ENCODE measurements at places on chromosomes 6 and 20. TPM values are rescaled to one million over a fixed set of nuclear protein-coding genes. Genes with fewer than 3 reads are reported as not detected.

The FAM83C gene
- not detected for total RNA-seq

The OR11A1 gene
- total RNA-seq = not detected

The ENPP3 gene
- total RNA-seq = 2.3 TPM

The ACTL10 gene
- total RNA-seq = 0.39 TPM

The AFG1L gene
- 21.2 TPM for total RNA-seq

The HFE gene
- total RNA-seq = 8.5 TPM

The HSPA12B gene
- 3.7 TPM for total RNA-seq

The NFKBIL1 gene
- total RNA-seq = 19.7 TPM

The LGSN gene
- total RNA-seq = not detected

The TRDN gene
- total RNA-seq = 1.3 TPM

The HS3ST5 gene
- total RNA-seq = 7.2 TPM

The RAB44 gene
- not detected for total RNA-seq

The MDFI gene
- total RNA-seq = 2.9 TPM

The FAM209B gene
- total RNA-seq = not detected

The C6orf47 gene
- total RNA-seq = 15.0 TPM

The DST gene
- total RNA-seq = 597 TPM

The FILIP1 gene
- 6.4 TPM for total RNA-seq

The MAS1L gene
- total RNA-seq = not detected

The CDS2 gene
- total RNA-seq = 137 TPM

The C4B gene
- 185 TPM for total RNA-seq

The RIMS4 gene
- 57.5 TPM for total RNA-seq

The MAP7 gene
- total RNA-seq = 125 TPM

Measured in dorsolateral prefrontal cortex (tissue), 122 donors.